ENCODE measurements at places on chromosomes 1 and 21. TPM values are rescaled to one million over a fixed set of nuclear protein-coding genes. Genes with fewer than 3 reads are reported as not detected.

The NEXN gene
- 8.2 TPM for total RNA-seq

The GADD45A gene
- total RNA-seq, result 80.2 TPM

The CR2 gene
- total RNA-seq, result not detected

The SEMA6C gene
- 15.0 TPM for total RNA-seq

The KRTAP13-2 gene
- not detected for total RNA-seq

The CDC20 gene
- 33.4 TPM for total RNA-seq

The TTC13 gene
- total RNA-seq, result 15.5 TPM

The PGLYRP3 gene
- not detected for total RNA-seq

The TCHHL1 gene
- total RNA-seq, result not detected

The LPAR3 gene
- total RNA-seq, result 0.99 TPM

The PPFIA4 gene
- 35.3 TPM for total RNA-seq

The PDPN gene
- total RNA-seq, result 102 TPM

The TP73 gene
- 1.4 TPM for total RNA-seq

The CRABP2 gene
- total RNA-seq, result 676 TPM

The PUM1 gene
- 250 TPM for total RNA-seq

The ST6GALNAC3 gene
- total RNA-seq, result 64.8 TPM

The TTC24 gene
- total RNA-seq, result not detected

The IL20 gene
- total RNA-seq, result not detected

The KLF18 gene
- not detected for total RNA-seq

The HPCAL4 gene
- 0.69 TPM for total RNA-seq
